ENCODE measurements at places on chromosomes 3 and 15.

- DNase-seq: no peak
Observed at GRCh38 chr3:145578471-145578870, 582.5 kb downstream of the PLOD2 start.

- DNase-seq: no peak
Observed at GRCh38 chr3:191770541-191770940, 309.6 kb downstream of the PYDC2 start.

GRCh38 chr3:132542577-132542976, 54.5 kb upstream of the ACKR4 start:
- no peak for DNase-seq

DNA sequence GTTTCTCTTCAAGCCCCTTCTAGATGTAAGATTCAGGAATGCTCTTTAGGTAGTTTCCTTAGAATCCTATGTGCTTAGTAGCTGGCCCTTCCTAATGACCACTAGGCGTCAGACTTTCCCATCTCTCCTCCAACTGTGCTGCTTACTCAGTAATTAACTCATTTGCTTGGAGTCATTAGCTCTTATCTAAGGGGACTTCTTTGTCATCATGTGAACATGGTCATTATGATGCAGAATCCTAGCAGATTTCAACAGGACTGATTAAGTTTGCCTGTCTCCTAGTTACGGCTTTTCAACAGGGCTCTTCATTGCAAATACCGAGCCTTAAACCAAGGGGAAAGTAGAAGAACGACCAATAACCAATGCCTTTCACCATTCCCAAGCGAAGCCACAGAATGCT, 46.4 kb downstream of the GJD2 start:
- DNase-seq: no peak

- no peak for DNase-seq
Observed at GRCh38 chr15:68360721-68361120, 71.2 kb downstream of the ITGA11 start.

DNA sequence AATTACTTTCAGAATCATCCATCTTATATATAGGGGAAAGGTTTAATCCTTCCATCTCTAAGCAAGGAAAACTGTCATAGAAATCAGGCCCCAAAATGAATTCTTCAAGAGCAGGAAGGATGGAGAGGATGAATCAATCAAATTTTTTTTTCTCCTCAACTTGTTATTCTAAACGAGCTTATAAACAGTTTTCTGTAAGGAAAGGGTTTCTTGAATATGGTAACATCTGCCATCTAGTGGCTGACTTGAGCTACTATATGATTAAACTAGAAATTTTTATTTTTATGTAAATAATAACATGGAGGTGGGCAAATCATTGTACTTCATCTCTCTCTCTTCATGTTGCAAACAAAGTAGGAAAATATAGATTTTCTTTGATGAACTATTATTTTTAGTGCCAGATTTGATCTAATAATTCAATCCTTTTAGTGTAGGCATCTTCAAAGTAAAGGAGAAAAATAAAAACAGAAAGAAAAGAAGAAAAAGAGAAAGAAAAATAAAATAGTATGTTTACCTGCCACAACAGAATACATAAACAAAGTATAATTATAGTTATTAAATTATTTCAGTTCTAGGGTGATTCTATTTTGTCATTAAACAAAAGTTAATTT, 146.6 kb downstream of the SERPINI1 start:
- no peak for DNase-seq

DNA sequence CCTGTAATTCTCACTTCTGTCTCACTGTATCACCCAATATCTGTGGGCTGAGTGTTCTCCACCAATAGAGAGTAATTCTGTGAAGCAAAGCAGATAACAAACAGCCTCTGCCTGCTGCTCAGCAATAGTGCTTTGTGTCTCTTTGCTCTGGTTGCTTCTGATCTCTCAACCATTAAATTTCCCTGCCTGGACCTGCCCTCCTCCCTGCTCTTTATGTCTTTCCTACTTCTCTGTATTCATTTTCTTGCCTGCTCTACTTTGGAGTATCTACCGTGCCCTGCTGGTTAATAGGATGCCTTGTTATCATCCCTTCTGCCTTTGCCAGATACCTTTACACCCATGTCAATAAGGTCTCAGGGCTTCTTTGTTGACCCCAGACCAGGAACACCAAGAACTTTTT, 102.9 kb upstream of the CGNL1 start:
- no peak for DNase-seq

DNA sequence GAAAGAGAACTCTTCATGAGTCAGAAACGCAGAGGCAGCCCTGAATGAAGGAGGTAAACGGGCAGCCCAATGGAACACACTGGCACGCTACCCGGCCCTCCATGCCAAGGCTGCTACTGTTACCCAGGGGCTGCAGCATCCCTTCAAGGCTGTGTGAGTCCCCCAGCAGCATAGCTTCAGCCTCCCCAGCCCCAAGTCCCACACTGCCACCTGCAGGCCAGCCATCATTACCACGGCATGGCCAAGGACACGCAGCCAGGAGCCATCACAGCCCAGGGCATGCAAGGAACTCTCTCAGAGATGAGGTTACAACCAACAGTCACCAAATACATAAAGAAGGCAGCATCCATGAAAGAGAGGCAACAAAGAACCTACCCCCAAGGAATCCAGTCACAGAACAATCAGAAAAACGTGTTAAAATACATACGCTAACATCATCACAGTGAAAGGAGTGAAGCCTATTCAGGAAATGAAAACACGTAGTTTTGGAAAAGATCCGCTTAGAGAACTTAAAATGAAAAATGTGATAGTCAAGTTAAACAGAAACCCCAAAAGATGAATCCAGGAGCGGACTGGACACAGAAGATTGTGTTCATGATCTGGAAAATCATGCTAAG, 22.4 kb downstream of the PLA2G4F start:
- DNase-seq: no peak
